NCI-H1048 (cell line): ENCODE measurements at places on chromosomes 16 and 17.

GRCh38 chr16:28200661-28201060 lies 11.1 kb downstream of the XPO6 start:
- no peak for DNase-seq

- DNase-seq: no peak
Observed at GRCh38 chr17:61416211-61416539, 16.5 kb downstream of the TBX2 start.

GRCh38 chr17:57114085-57114673 lies 29.1 kb downstream of the AKAP1 start:
- no peak for DNase-seq

GRCh38 chr16:67669499-67670101 lies 3.0 kb downstream of the C16orf86 start:
- DNase-seq: no peak

DNA sequence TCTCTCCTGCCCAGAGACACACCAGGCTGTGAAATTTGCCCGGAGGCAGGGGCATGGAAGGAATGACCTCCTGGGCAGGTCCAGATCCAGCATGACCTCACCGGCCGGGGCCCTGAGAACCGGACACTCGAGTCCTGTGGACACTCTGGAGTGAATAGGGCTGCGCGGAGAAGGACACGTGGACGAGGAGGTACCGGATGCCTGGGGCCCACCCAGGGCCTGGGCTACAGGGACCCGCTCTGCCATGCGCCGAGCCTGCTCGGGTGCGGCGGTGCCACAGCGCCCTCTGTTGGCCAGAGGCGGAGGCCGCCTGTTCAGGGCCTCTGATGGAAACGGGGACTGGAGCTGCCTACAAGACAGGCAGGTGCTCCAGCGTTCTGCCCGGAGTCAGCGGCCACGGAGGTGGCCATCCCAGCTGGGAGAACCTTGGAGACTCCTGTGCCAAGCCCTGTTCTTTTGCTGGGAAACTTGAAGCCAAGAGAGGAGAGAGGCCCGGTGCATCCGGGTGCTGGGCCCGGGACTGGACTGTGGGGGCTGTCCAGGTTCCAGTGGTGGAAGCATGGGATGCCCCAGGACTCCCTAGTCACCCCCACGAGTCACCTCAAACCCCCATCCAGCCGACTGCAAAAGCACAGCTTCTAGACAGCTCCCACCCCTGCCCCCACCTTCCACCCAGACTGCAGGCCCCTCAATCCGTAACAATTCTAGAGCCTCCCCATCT lies 19.3 kb upstream of the NXPH3 start:
- no peak for DNase-seq

DNA sequence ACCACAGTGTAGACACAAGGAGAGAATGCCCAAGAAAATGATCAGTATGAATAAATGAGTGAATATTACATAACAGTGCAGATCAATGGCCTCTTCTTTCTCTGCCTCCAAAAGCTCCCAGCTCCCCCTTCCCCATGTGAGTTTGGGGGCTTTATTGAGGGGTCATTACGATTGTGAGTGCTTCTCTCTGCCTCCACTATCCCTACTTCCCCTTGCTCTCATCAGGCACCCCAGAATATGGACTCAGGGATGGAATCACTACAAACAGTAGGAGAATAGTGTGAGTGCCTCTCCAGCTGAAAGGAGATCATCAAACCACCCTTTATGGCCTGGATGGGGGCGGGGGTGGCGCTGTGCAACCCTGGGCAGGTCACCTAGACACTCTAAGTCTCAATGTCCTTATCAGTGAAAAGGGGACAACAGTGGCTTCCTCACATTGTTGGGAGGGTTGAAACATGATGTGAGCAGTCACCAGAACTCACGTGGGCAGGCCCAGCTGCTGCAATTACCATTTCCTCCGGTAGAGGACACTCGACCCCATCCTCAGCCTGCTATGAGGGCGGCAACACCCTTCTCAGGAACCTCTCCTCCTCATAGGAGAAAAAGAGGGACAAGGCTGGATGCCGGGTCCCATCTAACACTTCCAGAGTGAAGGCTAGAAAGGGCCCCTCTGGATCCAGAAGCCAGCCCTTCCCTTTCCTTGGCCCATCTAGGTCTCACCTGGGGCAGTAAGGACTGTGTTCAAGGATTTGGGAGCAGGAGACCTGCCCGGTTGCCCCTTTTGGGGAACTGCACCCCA lies 2.1 kb upstream of the EPOP start:
- DNase-seq: peak; percentile 68

- DNase-seq: no peak
Observed at GRCh38 chr16:89367538-89367915, 122.8 kb downstream of the ANKRD11 start.

DNA sequence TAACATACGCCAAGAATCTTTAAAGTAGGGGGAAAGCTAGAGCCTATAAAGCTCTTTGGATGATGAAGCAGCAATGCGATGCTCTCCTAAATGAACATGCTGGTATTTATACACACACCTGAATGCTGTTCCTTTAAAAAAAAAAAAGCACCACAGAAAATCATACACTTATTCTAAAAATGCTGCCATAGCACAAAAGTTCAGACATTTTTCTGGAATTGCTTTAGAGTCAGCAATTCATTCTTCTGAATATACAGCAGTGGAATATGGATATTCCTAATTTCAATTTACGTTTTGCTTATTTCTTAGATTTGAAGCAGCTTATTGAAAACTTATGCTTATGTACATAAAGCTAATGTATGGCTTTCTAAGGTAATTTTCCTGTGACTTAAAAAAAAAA lies 3.1 kb downstream of the CSNK2A2 start:
- DNase-seq: no peak

- no peak for DNase-seq
Observed at GRCh38 chr16:68283801-68284598, 19.7 kb downstream of the SLC7A6 start.

- no peak for DNase-seq
Observed at GRCh38 chr17:72943826-72944689, 148.4 kb downstream of the SLC39A11 start.

- DNase-seq: no peak
Observed at GRCh38 chr17:27810902-27811557, 10.7 kb upstream of the NOS2 start.

DNA sequence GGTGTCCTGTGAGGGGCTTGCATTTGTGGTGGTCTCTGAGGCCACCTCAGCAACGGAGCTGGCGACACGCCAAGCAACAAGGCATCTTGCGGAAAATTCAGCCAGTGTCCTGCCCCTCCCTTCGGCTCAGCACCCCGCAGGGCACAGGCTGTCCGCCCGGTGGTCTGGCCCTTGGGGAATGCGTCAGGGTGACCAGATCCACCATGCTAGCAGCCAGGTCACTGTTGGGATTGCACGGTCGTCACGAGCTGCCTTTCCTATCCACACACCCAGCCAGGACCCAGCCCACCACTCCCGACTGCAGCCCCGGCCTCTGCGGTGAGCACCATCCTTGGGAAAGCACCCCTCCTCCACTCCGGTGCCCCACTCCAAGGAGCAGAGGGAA lies 221.2 kb downstream of the NTN1 start:
- no peak for DNase-seq

GRCh38 chr16:51440131-51440889 lies 289.2 kb upstream of the SALL1 start:
- DNase-seq: no peak

DNA sequence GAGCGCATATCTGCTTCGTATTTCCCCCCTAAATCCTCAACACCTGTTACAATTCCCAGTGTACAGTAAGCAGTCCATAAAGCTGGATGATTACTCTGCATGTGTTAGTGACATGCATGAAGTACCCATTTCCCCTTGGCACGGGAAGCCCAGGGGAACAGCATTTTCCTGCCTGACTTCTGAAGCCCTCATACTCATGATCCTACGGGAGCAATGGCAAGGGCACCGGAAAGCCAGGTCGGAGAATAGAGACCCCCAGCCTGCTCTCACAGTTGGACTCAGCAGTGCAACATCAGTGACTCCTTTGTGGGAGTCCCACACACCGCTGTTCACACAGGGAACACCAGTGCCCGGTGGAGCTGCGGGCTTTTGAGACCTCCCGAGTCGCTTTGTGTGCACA lies 336.9 kb downstream of the CDH13 start:
- DNase-seq: no peak

DNA sequence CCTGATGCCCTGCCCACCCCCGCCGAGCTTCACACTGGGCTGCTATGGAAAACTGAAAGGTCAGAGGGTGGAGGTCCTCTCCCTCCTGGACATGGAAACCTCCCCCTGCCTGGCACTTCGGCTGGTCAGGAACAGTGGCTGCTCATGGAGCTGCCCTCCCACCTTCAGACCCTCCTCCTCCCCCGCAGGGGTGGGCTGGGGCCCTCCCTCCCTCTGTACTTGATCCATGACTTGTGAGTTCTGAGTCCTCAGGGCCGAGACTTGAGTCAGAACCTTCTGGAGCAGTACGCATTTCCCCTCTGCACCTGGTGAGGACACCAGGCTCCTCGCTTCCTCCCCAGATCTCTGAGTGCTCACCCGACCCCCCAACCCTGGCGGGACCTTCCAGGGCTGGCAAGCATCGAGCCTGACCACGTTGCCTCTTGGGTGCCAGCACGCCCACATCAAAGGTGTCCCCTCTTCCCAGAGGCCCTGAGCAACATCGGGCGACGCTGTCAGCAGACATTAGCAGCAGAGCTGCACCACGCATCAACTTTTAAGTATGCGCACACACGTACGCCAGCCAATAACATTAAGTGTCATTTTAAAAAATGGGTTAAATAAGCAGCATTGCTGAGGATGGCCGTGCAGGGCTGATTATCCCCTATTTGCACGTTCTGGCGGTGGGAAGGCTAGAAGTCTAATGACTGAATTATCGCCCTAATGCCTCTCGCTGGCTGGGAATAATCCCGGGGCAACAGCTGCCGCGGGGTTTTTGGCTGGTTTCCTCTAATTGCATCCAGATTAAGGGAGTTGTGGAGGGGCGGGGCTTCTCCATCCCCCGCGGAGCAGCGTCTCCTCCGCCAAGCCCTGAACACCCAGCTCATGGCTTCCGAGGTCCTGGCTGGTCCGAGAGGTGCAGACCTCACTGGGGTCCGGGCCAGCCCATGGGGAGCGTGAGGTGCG lies 98.0 kb downstream of the TBC1D16 start:
- no peak for DNase-seq

GRCh38 chr16:12099451-12100123 lies 123.1 kb downstream of the SNX29 start:
- no peak for DNase-seq

DNA sequence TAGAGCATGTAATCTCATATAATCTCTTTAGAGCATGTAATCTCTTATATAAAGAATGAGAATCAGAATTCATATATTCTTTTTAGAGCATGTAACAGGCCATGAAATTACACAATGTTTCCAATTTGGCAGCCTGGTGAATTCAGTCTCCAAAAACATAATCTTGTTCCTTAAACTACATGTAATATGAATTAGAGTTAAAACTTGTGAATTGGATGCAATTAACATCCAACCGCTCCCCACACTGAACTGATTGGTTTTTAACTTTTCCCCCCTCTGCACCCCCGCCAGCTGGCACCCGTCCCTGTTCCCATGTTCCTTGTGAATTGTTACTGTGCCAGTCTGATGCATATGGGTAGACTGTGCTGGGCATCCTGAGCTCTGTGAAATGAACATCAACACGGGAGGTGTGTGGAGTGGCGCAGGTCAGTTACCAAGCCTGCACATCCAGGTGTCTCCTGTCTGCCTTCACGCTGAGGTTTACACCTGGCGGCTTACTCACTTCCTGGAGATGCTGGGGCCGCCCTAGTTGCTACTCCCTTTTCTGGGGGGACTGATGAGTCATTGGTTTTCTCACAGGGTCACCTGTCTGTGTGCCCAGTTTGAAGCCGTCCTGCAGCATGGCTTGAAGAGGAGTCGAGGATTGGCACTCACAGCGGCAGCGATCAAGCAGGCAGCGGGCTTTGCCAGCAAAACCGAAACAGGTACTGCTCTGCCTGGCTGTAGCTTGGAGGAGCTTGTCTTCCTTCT lies 50.4 kb downstream of the SNX29 start:
- no peak for DNase-seq

DNA sequence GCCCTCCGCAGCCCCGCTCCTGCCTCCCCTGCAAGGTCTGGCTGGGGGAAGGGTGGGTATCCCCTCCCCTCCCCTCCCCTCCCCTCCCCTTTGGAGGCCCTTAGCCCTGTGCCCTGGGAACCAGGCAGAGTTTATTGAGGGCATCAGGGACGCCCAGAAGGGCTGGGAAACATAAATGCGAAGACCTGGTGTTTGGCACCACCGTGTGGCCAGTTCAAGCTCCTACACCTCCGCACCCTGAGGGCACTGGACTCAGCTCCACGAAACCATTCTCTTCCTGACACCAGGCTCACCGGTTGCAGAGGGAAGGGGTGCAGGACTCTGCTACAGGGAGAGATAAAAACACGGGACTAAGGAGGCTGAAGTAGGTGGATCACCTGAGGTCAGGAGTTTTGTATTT lies 1.0 kb upstream of the AIPL1 start:
- no peak for DNase-seq

- no peak for DNase-seq
Observed at GRCh38 chr17:77345260-77345910, 204.6 kb downstream of the SEC14L1 start.

DNA sequence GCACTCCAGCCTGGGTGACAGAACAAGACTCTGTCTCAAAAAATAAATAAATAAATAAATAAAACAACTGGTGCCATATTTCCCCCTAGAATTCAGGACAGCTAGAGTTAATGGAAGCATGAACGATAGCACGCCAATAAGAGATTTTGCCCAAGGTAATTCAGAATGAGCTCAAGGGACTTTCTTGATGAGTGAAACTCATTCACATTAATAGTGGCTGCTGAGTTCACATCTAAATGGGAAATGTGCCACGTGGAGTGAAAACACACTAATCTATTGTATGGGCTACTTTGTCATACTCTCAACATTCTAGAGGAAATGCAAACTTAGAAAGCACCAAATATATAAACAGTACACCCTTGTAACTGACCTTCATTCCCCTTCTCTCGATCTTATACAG lies 47.4 kb upstream of the PSMD7 start:
- DNase-seq: no peak

- no peak for DNase-seq
Observed at GRCh38 chr17:9509236-9509816, 66.3 kb downstream of the STX8 start.

GRCh38 chr16:13139661-13140241 lies 238.4 kb downstream of the SHISA9 start:
- DNase-seq: no peak

DNA sequence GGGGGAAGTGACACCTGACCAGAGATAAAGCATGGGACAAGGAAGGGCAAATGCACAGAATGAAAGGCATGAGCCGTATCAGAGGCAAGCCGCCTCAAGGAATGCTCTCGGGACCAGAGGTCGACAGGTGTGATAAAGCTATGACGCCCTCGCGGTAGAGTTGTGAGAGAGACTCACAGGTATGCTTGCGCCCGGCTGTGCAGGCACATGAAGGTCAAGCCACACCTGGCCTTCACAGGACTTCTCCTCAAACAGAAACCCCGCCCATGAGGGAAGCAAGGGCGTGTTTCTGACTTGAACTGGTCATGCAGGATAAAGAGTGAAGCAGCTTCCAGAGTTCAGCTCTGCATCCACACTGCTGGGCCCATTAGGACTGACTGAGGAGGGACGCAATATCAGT lies 7.8 kb downstream of the NCBP3 start:
- no peak for DNase-seq
